Psoas muscle (tissue), 8 donors: ENCODE measurements at places on chromosomes 5 and 9.
A peak's percentile ranks its signal among the peaks of the same experiment; 100 is the strongest.

- H3K4me1 ChIP-seq = peaks cover 53% of the 10 kb centered on the region
- H3K36me3 ChIP-seq = no peaks in the 10 kb centered on the region
- no peaks in the 10 kb centered on the region for H3K27me3 ChIP-seq
- H3K27ac ChIP-seq = peak overlapping the region; percentile 58
- H3K4me3 ChIP-seq = no peak overlapping the region
- DNase-seq = no peak
Measured at GRCh38 chr5:151034422-151035379, 14.3 kb downstream of the GPX3 start.

DNA sequence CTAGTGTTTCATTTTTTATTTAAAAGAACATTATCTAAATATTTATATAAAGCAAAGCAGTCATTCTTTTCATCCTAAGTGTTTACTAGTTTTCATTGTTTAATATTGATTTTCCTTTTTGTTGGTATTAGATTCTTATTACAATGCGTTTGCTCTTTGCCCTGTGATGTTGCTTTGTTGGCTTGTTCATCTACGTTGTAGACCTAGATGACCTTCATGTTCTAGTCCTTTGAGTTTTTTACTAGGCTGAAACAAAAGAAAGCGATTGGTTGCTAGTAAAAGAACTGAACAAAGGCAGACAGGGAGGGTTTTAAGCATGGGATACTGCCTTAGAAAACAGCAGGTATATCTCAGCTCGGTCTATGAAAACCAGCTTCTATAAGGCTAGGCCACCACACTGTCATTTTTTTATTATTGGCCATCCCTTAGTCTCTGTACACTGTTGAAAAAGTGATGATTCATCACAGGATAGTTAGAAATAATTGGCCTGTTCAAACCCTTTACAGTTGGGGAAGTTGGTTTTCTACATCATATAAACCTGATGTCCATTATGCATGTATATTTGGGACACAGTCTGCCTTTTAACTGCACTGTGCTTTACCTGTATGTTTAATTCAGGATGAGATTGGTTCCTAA lies 119.0 kb downstream of the ZCCHC7 start:
- H3K36me3 ChIP-seq = no peaks in the 10 kb centered on the region
- peaks cover 6% of the 10 kb centered on the region for H3K4me1 ChIP-seq
- no peak overlapping the region for H3K4me3 ChIP-seq
- DNase-seq = no peak
- no peaks in the 10 kb centered on the region for H3K27me3 ChIP-seq
- H3K27ac ChIP-seq = no peak overlapping the region

DNA sequence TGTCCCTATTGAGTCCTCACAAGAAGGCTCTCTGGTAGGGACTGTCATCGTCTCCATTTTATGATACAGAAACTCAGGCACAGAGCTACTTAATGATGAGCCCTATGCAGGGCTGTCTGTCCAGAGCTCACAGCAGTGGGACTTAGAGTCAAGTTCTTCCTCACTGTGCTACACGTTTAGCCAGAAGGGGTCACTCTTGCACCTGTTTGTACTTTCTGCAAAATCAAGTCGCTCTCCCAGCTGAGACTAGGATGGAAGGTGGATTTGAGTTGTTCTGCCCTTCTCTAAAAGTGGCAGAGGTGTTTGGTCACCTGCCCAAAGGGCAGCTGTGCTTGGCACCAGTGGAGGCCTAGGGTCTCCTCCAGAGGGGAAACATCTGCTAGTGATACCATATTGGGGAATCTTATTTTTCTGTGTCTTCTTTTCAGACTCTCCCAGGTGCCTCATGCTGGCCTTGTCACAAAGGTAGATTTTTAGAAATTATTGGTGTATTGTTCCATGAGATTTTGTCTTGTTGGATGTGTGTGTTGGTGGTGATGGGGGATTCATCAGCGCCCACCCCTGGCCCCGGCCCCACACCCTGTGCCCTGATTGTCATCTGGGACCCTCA lies 104.2 kb downstream of the PPARGC1B start:
- H3K36me3 ChIP-seq = peaks cover 6% of the 10 kb centered on the region
- peaks cover 6% of the 10 kb centered on the region for H3K4me1 ChIP-seq
- no peak for DNase-seq
- no peak overlapping the region for H3K27ac ChIP-seq
- H3K27me3 ChIP-seq = no peaks in the 10 kb centered on the region
- no peak overlapping the region for H3K4me3 ChIP-seq

- H3K27ac ChIP-seq = no peak overlapping the region
- no peak overlapping the region for H3K4me3 ChIP-seq
- no peaks in the 10 kb centered on the region for H3K27me3 ChIP-seq
- H3K4me1 ChIP-seq = peaks cover 5% of the 10 kb centered on the region
- no peak for DNase-seq
Measured at GRCh38 chr5:136081217-136081591, 51.4 kb upstream of the SMAD5 start.

GRCh38 chr9:78606001-78606379 lies 309.1 kb downstream of the PSAT1 start:
- H3K27ac ChIP-seq = no peak overlapping the region
- no peaks in the 10 kb centered on the region for H3K36me3 ChIP-seq
- no peaks in the 10 kb centered on the region for H3K27me3 ChIP-seq
- H3K4me3 ChIP-seq = no peak overlapping the region
- DNase-seq = no peak
- no peaks in the 10 kb centered on the region for H3K4me1 ChIP-seq

DNA sequence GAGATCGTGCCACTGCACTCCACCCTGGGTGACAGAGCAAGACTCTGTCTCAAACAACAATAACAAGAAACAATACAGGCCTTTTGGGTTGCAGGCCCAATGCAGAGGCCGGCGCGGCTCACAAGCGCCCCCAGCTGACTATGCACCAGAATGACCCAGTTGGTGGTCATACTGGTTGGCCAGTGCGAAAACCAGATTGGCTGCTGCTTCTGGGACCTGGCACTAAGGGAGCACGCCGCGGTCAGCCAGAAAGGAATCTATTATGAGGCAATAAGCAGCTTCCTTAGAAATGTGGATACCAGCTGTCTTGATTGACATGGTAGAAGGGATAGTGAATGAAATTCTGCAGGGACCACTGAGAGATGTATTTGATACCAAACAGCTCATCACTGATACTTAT lies 35.0 kb downstream of the RANBP17 start:
- no peak overlapping the region for H3K27ac ChIP-seq
- H3K4me3 ChIP-seq = no peak overlapping the region
- no peak for DNase-seq
- H3K36me3 ChIP-seq = no peaks in the 10 kb centered on the region
- H3K4me1 ChIP-seq = no peaks in the 10 kb centered on the region

DNA sequence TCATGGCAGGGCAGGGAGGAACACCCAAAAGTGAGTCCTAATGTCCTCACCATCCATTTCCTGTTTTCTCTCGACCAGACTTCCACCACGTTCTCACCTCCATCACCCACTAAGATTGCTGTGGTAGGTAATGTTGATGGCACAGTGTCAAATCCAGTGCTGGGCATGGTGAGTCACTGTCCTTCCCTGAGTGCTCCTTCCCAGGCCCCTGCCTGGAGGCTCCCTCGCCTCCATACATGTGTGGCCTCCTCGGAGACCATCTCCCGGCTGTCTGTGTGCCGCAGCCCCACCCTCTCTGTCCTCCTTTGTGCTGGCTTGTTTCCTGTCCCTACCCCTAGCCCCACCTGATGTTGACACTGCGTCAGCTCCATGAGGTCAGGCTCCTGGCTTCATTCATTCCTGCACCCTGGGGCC lies 177.5 kb downstream of the SYK start:
- no peak for DNase-seq
- H3K27me3 ChIP-seq = no peaks in the 10 kb centered on the region
